ENCODE measurements at places on chromosomes 2 and 18. TPM values are rescaled to one million over a fixed set of nuclear protein-coding genes. Genes with fewer than 3 reads are reported as not detected.

GRCh38 chr2:239329284-239329971 is 71.4 kb downstream of the HDAC4 start:
- DNase-seq, result peak; percentile 88

- DNase-seq, result no peak
Measured at GRCh38 chr18:8997634-8998033, 104.9 kb upstream of the NDUFV2 start.

DNA sequence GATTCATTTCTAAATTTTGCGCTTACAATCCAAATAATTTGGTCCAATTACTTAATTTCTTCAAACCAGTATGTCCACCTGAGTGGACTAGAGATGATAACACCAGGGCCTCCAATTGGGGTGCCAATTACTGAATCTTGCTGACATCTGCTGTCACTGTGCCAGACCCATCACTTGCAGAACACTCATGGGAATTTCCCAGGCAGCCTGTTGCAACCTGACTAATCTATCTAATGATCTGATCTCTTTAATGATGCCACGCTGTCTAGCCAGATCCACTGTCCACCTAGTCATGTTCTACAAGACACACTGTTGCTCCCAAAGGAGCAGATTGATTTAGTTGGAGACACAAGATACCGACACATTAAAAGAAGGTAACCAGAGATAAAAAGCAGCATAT is 11.8 kb upstream of the LRP1B start:
- no peak for DNase-seq

DNA sequence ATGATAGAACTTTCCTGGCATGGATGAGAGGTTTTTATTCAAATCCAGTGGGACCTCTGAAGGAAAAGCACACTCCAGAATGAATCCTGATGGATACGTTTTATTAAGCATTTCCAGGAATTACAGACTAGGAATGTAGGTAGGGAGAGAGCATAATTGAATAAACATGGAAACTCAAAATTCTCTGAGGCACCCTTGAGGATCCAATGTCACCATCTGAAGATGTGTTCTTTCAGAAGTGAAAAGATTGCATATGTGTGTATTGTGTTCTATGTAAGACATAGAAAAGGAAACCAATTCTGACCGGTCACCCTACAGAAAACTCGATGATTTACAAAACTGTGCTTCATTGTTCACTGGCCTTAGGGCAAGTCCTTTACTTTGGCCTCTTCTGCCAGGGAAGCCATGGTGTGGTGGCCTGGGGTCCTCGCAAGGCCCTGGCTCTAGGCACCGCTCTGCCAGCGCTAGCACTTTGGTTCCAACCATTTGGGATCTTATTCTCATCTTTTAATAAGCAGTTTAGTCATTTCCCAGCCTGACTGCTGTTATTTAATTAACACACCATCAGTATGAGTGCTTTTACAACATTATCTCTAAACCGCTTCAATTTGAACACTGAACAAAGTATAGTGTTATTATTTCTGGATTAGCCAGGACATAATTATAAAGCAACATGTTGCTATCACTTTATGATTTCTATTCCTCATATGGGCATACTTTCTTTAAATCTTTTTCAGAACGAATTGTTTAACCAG is 4.5 kb upstream of the GKN1 start:
- DNase-seq, result no peak

DNA sequence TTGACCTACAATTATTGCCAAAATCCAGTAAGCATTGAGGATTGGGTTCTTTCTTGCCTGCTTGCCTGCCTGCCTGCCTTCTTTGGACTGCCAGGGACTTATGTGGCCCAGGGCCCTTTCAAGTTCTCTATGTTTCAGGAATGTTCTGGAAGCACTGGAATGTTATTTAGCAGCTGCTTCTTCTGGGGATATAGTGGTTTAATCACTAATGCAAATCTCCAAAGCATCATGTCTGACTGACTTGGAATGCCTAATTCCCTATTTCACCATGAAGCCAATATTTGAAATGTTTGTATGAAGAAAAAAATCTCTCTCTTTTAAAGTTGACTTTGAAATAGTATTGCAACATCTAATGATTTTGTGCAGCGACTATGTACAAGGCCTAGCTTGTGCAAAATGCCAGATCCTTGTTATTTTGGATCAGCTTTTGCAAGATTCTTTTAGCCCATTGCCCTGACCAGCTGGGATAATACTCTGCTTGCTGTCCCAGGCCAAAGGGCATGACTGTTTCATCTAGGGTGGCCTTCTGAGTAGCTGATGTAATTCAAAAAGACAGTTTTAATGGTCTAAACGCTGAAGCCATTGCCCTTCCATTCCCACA is 204.6 kb downstream of the RND3 start:
- no peak for DNase-seq

- DNase-seq, result no peak
Measured at GRCh38 chr2:8491296-8492027, 190.4 kb upstream of the ID2 start.

Gene NEURL3
- total RNA-seq, result not detected

Gene SH3RF3
- 6.6 TPM for total RNA-seq

Gene RGPD3
- total RNA-seq, result 0.08 TPM

All from Right ventricle myocardium superior (tissue), 1 donor.